ENCODE measurements at places on chromosomes 12 and 14. TPM values are rescaled to one million over a fixed set of nuclear protein-coding genes. Genes with fewer than 3 reads are reported as not detected.
A peak's percentile ranks its signal among the peaks of the same experiment; 100 is the strongest.

The KCNH5 gene
- 0.21 TPM for total RNA-seq

The TMEM63C gene
- total RNA-seq, result 0.92 TPM

The SSTR1 gene
- total RNA-seq, result 0.21 TPM

The ACAD10 gene
- 21.2 TPM for total RNA-seq

The GLI1 gene
- 5.6 TPM for total RNA-seq

The TAS2R8 gene
- not detected for total RNA-seq

The TSPAN8 gene
- 0.51 TPM for total RNA-seq

The NTN4 gene
- total RNA-seq, result 47.9 TPM

The PPP1R3E gene
- total RNA-seq, result 12.4 TPM

The FKBP3 gene
- 62.4 TPM for total RNA-seq

The NXPH4 gene
- total RNA-seq, result 1.3 TPM

The TOGARAM1 gene
- total RNA-seq, result 72.6 TPM

The SIX6 gene
- total RNA-seq, result not detected

The SPATA7 gene
- 20.7 TPM for total RNA-seq

DNA sequence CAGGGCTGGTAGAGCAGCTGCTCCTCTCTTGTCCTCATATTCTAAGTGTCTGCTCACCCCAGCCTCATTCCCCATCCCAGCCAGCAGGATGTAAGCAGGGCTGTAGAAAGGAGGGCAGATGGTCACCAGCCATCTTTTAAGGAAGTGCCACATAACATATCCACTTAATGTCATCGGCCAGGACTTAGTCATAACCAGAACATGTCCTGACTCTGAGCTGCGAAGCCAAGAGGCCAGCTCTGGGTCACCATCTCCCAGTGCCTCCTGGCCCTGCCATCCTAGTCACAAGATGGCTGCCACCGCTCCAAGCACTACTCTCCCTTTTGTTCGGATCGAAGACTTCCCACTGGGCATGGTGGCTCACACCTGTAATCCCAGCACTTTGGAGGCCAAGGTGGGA, 123.9 kb downstream of the PLXNC1 start:
- DNase-seq, result no peak

DNA sequence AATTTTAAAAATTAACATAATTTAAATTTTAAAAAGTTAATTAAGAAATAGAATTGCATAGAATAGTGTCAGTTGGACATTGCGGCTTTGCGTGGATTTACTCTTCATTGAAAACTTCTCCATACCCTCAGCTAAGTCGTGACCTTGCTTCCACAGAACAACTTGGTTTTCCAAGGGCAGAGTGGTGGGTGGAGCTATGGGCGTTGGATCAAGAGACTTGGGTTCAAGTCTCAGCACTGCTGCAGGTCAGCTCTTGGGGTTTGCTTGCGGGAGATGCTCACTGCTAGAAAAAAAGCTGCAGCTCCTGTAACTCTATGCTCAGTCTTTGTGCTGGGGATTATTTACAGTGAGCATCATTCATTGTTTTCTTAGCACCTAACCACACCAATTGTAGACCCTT, 133.7 kb downstream of the PRIMA1 start:
- no peak for DNase-seq

GRCh38 chr12:122059203-122059960, 19.2 kb upstream of the MLXIP start:
- no peak for DNase-seq

DNA sequence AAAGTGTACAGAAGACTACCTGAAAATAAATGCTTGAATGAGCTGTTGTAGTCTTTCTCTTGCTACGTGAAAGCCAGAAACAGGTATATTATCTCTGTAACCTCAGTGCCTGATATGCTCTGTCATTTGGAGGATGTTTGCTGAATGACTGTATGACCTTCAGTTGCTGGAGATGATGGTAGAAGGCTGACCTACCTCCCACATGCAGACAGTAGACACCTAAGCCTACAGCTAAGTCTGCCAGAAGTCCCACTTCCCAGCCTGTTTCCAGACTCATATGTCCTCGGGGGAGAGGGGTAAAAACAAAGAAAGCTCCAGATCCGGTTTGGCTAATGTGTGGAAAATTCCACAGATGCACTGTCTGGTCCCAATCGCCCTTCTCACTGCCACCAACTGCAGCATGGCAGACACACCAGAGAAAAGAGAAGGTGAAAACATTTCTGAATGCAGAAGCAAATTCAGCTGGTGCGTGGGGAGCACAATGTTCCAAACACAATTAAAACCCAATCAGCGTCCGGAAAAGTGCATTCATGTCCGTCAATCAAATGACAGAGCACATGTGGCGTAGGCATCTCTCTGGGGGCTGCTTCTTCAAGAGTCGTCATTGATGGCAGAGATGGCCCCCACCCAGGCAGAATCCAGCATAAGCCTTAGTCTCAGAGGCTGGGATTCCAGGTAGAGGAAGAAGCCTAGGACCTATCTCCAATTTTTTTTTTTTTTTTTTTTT, 76.3 kb upstream of the TBX3 start:
- no peak for DNase-seq

GRCh38 chr12:13368431-13368830, 171.9 kb downstream of the EMP1 start:
- DNase-seq, result no peak

DNA sequence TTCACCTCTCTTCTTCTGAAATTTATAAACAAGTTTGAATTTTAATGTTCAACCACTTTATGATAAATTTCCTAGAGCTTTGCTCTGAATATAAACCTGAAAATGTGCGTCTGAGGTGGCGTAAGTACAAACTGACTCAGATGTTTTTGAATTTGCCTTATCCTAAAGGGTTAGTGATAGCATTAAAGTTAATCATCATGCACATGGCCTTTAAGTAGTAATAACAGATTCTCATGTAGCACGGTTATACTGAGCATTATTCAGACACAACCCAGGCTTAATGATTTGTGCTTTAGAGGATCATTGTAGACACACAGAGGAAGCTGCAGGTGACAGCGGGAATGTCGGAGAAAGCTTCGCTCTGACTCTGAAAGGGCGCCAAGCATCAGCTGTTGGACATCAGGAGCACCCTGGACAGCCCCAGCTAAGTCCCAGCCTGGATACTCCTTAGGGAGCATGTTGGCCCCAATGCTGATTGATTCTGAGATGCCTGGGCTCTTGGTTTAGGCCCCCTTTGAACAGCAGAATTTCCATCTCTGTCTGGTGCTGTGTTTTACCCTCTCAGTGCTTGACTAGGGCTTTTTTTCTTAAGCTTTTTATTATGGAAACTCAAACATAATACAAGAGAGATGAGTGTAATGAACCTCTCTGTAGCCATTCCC, 91.1 kb downstream of the PLXNC1 start:
- DNase-seq, result no peak

DNA sequence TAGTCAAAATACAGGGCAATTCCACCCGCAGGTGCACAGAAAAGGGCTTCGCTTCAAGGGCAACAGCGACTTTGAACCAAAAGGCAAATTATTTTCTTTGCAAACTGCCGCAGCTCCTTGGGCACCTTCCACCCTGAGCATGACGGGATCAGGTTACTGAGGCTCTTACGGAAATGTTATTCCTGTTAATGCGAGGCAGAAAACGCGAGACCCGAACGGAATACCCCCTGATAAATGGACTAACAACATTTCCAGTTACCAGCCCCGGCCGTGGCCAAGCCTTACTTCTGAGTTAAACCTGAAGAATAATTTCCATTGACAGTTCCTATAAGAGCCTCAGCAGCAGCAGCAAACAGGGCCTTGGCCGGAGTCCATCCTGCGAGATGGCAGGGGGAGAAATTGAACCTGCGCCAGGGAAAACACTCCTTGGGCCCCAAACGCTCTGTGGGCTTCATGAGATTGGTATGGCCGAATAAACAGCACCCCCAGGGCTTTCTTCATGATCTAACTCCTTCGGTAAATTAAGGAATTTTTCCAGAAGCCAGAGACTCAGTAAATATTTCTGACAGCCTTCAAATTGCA, 70.0 kb upstream of the DICER1 start:
- DNase-seq, result peak; percentile 79

DNA sequence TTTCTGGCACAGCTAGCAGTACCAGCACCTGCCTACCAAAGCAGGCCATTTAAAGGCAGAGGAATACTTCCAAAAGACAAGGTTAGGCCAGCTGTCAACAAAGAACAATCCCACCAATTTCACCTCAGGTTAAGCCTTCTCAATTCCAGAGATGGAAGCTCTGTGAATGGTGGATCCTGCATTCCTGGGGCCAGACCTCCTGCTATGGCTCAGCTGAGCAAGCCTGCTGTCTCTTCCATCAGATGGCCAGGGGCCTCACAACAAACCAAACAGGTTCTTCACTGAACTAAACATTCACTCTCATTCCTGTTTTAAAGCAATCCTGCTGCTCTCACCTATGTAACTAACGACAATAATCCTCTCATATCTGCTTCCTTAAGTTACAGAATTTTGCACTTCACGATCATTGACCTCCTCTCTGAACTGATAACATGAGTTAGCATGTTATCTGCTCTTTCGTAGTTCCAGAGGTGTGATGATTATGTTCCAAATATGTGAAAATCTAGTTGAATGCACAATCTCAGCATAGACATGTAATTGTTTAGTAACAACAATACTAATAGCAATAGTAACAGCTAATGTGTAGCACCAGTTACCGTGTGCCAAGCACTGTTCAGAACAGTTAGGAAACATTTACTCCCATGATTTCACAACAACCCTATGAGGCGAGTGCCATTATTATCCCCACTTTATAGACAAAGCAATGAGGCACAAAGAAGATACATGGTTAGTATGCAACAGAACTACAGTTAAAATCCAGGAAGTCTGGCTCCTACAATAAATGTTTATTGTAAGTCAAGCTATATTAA, 73.2 kb downstream of the SLC2A13 start:
- DNase-seq, result no peak

GRCh38 chr14:71947947-71948500, 15.8 kb downstream of the RGS6 start:
- no peak for DNase-seq

GRCh38 chr14:94598816-94599655, 13.2 kb upstream of the SERPINA3 start:
- DNase-seq, result peak; percentile 63

DNA sequence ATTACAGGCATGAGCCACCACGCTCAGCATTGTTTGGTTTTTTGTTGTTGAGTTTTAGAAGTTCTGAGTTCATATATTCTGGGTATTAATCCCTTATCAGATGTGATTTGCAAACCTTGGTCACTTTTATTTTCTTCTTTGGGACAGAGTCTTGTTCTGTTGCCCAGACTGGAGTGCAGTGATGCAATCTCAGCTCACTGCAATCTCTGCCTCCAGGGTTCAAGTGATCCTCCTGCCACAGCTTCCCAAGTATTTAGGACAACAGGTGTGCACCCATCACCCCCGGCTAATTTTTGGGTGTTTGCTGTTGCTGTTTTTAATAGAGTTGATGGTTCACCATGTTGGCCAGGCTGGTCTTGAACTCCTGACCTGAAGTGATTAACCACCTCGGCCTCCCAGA, 11.8 kb downstream of the USP30 start:
- DNase-seq, result no peak

DNA sequence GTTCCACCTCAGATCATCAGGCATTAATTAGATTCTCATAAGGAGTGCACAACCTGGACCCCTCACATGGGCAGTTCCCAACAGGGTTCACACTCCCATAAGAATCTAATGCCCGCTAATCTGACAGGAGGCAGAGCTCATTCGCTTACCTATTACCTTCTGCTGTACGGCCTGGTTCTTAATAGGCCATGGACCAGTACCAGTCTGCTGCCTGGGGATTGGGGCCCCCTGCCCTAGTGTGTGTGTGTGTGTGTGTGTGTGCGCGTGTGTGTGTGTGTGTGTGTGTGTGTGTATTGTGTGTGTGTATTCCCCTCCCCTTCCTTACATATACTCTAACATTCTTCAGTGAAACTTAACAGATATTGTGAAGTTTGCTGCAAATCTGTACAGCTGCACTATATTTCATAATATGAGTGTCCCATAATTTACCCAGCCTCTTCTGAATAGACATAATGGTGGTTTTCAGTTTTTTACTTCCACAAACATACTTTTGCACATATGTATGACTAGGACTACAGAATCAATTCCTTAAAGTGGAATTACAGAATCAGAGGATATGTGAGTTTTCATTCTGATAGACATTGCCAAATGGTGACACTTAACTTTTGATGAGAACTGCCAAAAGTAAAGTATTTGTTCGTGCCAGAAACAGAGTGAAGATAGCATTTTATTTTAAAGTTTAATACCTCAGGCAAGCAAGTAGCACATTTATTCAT, 205.2 kb upstream of the EEA1 start:
- DNase-seq, result no peak

- DNase-seq, result no peak
Measured at GRCh38 chr12:63915105-63915800, 70.8 kb downstream of the SRGAP1 start.

- no peak for DNase-seq
Measured at GRCh38 chr14:103445806-103446205, 60.6 kb downstream of the MARK3 start.

- DNase-seq, result peak; percentile 78
Measured at GRCh38 chr14:93115821-93116675, at the start of gene ITPK1. ITPK1 (minus strand) TSS chr14:93115925; CDS start chr14:93115163, 762 bp downstream.

- peak; percentile 40 for DNase-seq
Measured at GRCh38 chr12:116538076-116538591, 21.0 kb upstream of the MAP1LC3B2 start.

- DNase-seq, result peak; percentile 22
Measured at GRCh38 chr14:77265561-77266335, 5.3 kb downstream of the NGB start.

DNA sequence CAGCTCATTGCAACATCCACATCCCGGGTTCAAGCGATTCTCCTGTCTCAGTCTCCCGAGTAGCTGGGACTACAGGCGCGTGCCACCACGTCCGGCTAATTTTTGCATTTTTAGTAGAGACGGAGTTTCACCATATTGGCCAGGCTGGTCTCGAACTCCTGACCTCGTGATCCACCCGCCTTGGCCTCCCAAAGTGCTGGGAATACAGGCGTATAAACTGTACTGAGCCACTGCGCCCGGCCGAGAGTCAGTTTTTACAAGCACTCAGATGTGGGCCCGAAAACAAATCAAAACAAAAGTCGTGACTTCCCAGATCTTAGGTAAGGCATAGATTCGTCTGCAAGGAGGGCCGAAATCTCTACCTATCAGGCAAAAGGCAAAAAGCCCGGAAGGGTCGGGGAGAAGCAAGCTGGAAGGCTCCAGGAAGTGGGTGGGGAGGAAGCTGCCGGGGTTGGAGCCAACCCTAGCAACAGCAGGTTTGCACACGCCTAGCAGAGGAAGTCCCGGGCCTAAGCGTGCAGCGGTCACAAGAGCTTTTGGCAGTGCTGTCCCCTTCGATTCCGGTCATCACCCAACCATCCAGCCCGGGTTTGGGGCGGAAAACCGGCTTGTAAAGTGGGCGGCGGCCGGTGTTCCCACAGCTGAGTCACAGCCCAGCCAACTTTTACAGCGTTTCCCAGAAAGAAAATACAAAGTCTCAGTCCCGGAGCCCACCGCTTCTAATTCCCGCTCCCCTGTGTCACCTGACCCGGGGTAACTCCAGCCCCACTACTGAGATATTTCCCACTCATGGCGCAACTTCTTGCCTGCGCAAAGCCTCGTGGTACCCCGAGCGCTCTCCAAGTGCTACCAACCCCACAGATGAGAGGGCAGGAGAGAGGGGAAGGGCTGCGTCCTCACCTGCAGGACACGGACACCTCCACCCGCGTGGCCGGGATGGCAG, 583 bp downstream of the CPNE8 start:
- peak; percentile 72 for DNase-seq

- DNase-seq, result no peak
Measured at GRCh38 chr12:25745281-25745680, 192.2 kb upstream of the LMNTD1 start.
